CD4-positive, CD25-positive, alpha-beta regulatory T cell (primary cell): ENCODE measurements at places on chromosomes 7 and 10. TPM values are rescaled to one million over a fixed set of nuclear protein-coding genes. Genes with fewer than 3 reads are reported as not detected.

DNA sequence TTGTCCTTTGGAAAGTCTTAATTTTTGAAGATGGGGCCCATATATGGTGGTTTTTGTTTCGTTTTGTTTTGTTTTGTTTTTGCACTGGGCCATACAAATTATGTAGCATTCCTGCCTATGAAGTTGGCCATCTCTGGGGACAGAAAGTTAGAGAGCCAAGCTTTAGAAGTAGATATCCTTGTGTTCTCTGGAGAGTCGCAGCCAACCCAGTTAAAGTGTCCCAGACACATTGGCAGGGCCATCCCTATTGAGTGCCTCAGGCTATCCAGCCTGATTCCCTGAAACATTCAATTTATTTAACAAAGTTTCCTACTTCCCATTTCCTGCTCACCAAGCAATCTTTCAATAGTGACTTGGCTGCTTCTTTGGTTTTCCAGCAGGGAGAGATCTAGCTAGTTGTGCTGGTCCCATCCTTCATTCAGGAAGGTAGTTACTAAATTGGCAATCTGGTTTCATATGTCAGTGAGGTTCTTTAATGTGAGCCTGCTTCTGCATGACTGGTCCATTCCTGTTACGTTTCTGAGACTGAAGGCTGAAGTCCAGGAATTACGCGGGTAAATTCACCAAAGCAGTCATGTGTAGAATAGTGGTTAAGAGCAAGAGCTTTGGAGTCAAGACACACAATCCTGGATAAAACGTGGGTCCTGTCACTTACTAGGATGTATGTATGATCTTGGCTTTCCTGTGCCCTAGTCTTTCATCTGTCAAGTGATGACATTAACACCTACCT, 49.3 kb upstream of the HBP1 start:
- no peaks in the 10 kb centered on the region for H3K4me1 ChIP-seq
- no peak for DNase-seq
- H3K27me3 ChIP-seq, result no peaks in the 10 kb centered on the region
- H3K4me3 ChIP-seq, result no peak overlapping the region
- no peak overlapping the region for H3K27ac ChIP-seq

GRCh38 chr7:131244259-131244852, 83.3 kb upstream of the MKLN1 start:
- no peak overlapping the region for H3K4me3 ChIP-seq
- no peak for DNase-seq
- H3K4me1 ChIP-seq, result no peaks in the 10 kb centered on the region
- H3K36me3 ChIP-seq, result no peaks in the 10 kb centered on the region
- H3K27ac ChIP-seq, result no peak overlapping the region

DNA sequence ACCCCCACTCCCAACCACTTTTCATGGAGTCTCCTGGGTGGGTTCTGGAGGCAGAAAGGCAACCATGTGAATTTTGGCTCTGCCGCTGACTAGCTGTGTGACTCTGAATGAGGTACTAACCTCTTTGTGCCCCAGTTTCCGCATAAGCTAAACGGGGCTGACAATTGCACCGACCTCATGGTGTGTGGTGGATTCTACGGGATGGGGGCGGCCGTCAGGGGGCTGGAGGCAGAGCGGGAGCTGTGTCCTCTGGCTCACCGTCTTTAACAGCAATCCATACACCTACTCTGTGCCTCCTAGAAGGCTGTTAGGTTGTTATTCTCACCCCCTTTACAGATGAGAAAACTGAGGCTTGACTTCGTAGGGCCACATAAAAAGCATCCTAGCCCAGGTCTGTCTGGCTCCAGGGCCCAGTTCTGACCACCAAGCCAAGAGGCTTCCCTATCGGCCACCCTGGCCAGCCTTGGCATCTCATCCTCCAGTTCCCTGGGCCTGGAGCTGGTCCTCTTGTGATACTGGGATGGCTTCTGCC, 4.3 kb upstream of the SLC29A3 start:
- no peak for DNase-seq
- H3K27ac ChIP-seq, result no peak overlapping the region
- H3K27me3 ChIP-seq, result peaks cover 3% of the 10 kb centered on the region
- H3K4me3 ChIP-seq, result no peak overlapping the region

GRCh38 chr7:37683246-37684120, at the start of gene GPR141:
GPR141 (plus strand) TSS chr7:37683766; CDS start chr7:37740394, 56,628 bp downstream.
- H3K36me3 ChIP-seq, result no peaks in the 10 kb centered on the region
- no peaks in the 10 kb centered on the region for H3K4me1 ChIP-seq
- no peak within 1 kb of the TSS for H3K4me3 ChIP-seq
- no peak for DNase-seq

- H3K36me3 ChIP-seq, result no peaks in the 10 kb centered on the region
- no peak for DNase-seq
- no peaks in the 10 kb centered on the region for H3K27me3 ChIP-seq
- H3K4me3 ChIP-seq, result no peak overlapping the region
Observed at GRCh38 chr7:68006619-68007018, 1010.0 kb downstream of the TYW1 start.

- no peak overlapping the region for H3K4me3 ChIP-seq
- no peaks in the 10 kb centered on the region for H3K4me1 ChIP-seq
- no peak for DNase-seq
- no peaks in the 10 kb centered on the region for H3K27me3 ChIP-seq
- H3K36me3 ChIP-seq, result no peaks in the 10 kb centered on the region
Observed at GRCh38 chr10:36540611-36541010, 584.8 kb upstream of the ANKRD30A start.

- H3K4me3 ChIP-seq, result no peak overlapping the region
- H3K36me3 ChIP-seq, result no peaks in the 10 kb centered on the region
- H3K27ac ChIP-seq, result no peak overlapping the region
- no peaks in the 10 kb centered on the region for H3K4me1 ChIP-seq
Observed at GRCh38 chr7:3650844-3651243, 349.8 kb downstream of the SDK1 start.

DNA sequence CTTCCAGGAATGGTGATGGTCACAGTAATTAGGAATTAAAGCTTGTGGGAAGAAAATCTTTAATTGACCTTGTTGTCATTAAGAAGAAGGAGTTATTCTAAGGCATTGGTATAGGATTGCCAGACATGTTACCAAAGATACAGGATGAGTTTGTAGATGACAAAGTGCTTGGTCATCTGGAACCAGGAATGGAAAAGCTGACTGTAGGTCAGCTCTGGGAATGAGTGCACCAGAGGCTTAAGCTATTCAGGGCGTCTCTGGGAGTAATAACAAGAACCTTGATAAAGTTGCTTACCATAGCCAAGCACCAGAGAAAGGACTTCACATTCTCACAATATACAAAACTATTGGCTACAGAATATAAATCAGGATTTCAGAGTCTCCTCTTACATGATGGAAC, 89.0 kb downstream of the PHTF2 start:
- no peak overlapping the region for H3K4me3 ChIP-seq
- H3K27ac ChIP-seq, result no peak overlapping the region
- no peaks in the 10 kb centered on the region for H3K27me3 ChIP-seq
- peaks cover 3% of the 10 kb centered on the region for H3K36me3 ChIP-seq
- no peaks in the 10 kb centered on the region for H3K4me1 ChIP-seq

- no peak overlapping the region for H3K27ac ChIP-seq
- no peak overlapping the region for H3K4me3 ChIP-seq
- no peaks in the 10 kb centered on the region for H3K27me3 ChIP-seq
- peaks cover 49% of the 10 kb centered on the region for H3K36me3 ChIP-seq
- H3K4me1 ChIP-seq, result no peaks in the 10 kb centered on the region
Observed at GRCh38 chr10:59799421-59799820, 46.2 kb upstream of the MRLN start.

GRCh38 chr7:30656006-30656957, 26.0 kb downstream of the CRHR2 start:
- H3K36me3 ChIP-seq, result no peaks in the 10 kb centered on the region
- no peaks in the 10 kb centered on the region for H3K27me3 ChIP-seq
- no peak for DNase-seq
- no peaks in the 10 kb centered on the region for H3K4me1 ChIP-seq

DNA sequence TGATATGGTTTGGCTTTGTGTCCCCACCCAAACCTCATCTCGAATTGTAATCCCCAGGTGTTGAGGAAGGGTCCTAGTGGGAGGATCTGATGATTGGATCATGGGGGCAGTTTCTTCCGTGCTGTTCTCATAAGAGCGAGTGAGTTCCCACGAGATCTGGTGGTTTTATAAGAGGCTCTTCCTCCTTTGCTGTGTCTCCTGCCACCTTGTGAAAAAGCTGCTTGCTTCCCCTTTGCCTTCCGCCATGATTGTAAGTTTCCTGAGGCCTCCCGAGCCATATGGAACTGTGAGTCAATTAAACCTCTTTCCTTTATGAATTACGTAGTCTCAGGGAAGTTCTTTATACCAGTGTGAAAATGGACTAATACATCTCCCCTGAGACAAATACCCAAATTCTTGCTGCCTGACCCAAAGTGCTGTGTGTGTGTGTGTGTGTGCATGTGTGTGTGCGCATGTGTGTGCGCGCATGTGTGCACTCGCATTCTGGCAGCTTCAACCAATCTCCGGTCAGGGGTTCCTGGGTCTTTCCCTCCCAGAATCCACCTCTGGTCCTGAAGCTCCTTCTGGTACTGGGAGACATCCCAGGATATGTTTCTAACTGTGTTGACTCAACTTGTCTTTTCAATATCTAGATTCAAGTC, 98.1 kb upstream of the LRRC4 start:
- no peak overlapping the region for H3K27ac ChIP-seq
- no peak for DNase-seq
- no peaks in the 10 kb centered on the region for H3K36me3 ChIP-seq

GRCh38 chr10:54985732-54986131, 184.7 kb upstream of the PCDH15 start:
- peak; percentile 0 for DNase-seq
- H3K36me3 ChIP-seq, result no peaks in the 10 kb centered on the region
- H3K4me1 ChIP-seq, result no peaks in the 10 kb centered on the region

GRCh38 chr7:116574025-116574822, 49.4 kb downstream of the CAV1 start:
- no peak for DNase-seq
- H3K27me3 ChIP-seq, result peaks cover 18% of the 10 kb centered on the region
- H3K36me3 ChIP-seq, result no peaks in the 10 kb centered on the region
- H3K27ac ChIP-seq, result no peak overlapping the region
- no peaks in the 10 kb centered on the region for H3K4me1 ChIP-seq

DNA sequence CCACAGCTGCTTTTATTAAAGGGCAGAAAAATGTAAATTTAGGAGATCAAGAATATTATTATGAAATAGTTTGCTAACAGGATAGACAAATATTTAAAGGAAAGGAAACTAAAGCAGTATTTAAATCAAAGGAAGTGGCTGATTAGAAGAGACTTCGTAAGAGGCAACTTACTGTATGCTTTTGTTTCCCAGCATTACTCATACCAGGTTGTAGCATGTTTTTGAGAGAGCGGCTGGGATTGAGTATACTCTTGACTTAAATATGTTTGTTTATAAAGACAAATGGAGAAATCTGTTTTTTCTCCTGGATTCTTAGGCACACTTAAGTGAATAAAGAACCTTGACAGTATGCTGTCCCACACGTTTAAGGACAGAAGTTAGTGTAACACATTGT, 293.7 kb downstream of the ZNF248 start:
- no peaks in the 10 kb centered on the region for H3K4me1 ChIP-seq
- no peaks in the 10 kb centered on the region for H3K36me3 ChIP-seq
- no peak overlapping the region for H3K27ac ChIP-seq
- no peak for DNase-seq
- H3K27me3 ChIP-seq, result no peaks in the 10 kb centered on the region
- H3K4me3 ChIP-seq, result no peak overlapping the region

- H3K4me3 ChIP-seq, result peak overlapping the region; percentile 75
- H3K4me1 ChIP-seq, result peaks cover 79% of the 10 kb centered on the region
- H3K27ac ChIP-seq, result peak overlapping the region; percentile 91
- DNase-seq, result peak; percentile 68
- no peaks in the 10 kb centered on the region for H3K27me3 ChIP-seq
- H3K36me3 ChIP-seq, result no peaks in the 10 kb centered on the region
Observed at GRCh38 chr10:102117391-102118159, 2.6 kb downstream of the LDB1 start.

GRCh38 chr7:128868624-128869137, 6.0 kb downstream of the ATP6V1F start:
- no peak for DNase-seq
- H3K4me1 ChIP-seq, result peaks cover 30% of the 10 kb centered on the region
- H3K36me3 ChIP-seq, result peaks cover 11% of the 10 kb centered on the region
- no peaks in the 10 kb centered on the region for H3K27me3 ChIP-seq
- H3K27ac ChIP-seq, result no peak overlapping the region

DNA sequence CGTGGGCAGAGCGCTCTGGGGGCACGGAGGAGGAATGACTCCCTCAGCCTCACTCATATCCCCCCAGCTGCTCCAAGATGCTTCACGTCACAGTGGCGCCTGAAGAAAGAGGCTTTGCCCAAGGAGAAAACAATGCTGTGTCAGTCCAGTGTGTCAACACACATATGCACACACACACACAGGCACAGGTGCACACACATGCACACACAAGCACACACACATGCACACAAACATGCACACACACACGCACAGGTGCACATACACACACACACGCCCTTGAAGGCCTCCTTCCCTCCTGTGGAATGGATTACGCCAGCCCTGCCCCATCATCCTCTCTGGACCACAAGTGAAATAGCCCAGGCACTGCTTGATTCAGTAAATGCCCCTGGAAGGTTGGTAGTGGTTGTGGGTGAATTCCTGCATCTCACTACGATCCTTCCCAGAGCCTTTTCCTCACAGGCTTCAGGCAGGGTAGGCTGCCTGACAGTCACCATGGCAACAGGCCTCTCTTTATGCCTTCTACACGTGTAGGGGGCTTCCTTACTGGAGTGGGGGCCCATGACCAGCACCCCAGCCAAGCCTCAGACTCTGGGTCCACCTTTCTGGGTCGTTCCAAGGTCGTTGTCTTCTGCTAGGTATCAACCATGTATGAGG, 371.5 kb upstream of the PODXL start:
- no peaks in the 10 kb centered on the region for H3K36me3 ChIP-seq
- H3K4me3 ChIP-seq, result no peak overlapping the region
- H3K27ac ChIP-seq, result no peak overlapping the region
- DNase-seq, result no peak
- H3K27me3 ChIP-seq, result no peaks in the 10 kb centered on the region

DNA sequence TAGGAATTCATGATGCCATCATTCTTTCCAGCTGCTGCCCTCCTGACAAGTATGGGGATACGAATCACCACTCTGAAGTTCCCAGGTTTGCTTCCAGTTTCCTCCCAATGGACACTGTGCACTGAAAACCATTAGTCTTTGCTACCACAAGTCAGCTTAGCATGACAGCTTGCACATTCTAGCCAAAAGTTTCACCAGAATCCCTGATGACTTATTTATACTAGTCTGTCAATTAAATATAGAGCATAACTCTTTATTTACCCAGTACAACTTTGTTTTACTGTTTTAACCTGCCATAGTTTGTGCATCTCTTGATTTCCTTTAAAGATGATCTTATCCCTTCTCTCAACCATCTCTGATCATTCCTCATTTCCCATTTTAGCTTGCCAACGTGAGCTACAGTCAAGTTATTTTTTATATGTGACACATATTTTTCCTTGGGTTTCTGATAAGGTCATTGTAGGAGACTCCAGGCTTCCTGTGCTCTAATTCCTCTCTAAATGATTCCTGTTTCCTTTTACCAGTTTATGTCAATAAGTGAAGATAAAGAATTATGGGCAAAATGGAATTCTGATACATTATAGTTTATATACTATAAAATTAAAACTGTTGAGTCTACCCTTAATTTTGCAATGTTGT, 167.5 kb upstream of the MEOX2 start:
- no peaks in the 10 kb centered on the region for H3K4me1 ChIP-seq
- H3K4me3 ChIP-seq, result no peak overlapping the region
- no peak for DNase-seq
- H3K27ac ChIP-seq, result no peak overlapping the region

The WEE2 gene
- not detected for polyA plus RNA-seq

The OR13A1 gene
- polyA plus RNA-seq, result not detected

The LMBR1 gene
- polyA plus RNA-seq, result 35.7 TPM

The TRIL gene
- polyA plus RNA-seq, result not detected

The PTF1A gene
- not detected for polyA plus RNA-seq

The CCL26 gene
- polyA plus RNA-seq, result not detected

The TFEC gene
- not detected for polyA plus RNA-seq

The TRIM24 gene
- 7.8 TPM for polyA plus RNA-seq
